Stimulated activated naive CD4-positive, alpha-beta T cell treated with Interleukin-2 at 50 U/mL for 16 hours (primary cell): ENCODE measurements at places on chromosomes 5 and 9.

- DNase-seq, result no peak
These were observed 18.4 kb downstream of the CEL start for GRCh38 chr9:133080161-133080560.

DNA sequence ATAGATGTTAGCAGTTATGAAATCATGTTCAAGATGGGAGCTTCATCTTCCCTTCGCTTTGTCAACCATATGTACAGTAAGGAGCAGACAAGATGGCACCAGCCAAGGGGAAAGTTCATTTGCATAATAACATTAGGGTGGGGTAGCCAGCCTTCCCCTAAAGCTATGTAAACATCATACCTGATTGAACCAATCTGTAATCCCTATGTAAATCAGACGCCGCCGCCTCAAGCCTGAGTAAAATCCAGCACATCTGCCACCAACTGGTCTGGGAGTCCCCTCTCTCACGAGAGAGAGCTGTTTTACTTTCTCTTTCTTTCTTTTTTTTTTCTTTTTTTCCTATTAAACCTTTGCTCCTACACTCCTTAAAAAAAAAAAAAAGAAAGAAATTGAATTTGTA, 30.8 kb upstream of the REEP2 start:
- DNase-seq, result no peak

DNA sequence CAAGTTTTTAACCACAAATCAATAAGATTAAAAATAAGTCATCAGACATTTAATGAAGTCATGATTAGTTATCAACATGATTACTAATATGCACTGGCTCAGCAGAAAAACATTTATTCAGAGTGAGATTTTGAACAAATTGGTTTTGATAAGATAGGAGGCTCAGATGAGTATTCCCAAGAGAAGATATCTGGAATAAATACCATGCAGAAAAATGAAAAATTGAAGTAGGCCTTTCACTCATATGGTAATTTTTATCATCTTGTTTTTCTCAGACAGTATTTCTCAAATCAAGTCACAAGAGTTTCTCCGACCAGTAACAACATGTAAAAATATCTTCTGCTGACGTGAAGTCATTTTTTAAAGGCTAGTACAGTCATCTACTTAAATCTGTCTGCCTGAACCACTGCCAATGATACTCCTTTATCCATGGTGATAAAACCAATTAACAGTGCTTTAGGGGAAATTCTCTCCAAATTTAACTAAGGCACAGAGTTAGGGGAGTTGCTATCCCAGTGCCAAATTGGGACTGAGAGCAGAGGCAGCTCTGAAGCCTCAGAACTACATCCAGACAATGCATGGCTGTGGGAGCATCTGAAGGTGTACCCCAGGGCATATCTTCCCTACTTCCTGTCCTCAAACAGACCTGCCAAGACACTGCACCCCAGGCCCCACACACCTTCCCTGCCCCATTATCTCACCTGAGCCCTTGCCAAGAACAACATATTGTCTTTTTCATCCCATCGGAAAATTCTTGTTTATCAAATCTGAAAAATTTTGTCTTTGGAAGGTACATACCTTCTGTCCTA, 105.5 kb upstream of the TSLP start:
- no peak for DNase-seq

DNA sequence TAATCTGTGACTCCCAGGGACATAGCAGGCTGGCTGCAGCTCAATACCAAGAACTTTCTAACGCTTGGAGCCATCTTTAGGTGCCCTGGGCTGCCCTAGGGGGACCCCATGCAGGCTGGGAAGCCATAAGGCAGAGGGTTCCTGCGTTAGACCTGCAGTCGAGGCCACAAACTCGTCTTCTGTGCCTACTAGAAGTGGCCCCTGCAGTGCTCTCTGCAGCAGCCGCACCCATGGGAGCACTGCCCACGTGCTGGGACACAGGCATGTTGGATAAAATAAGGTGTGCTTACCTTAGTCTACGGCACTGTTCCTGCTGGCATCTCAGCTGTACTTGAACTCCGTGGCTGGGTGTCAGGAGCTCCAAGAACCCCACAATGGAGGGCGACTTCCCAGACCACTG, 9.4 kb downstream of the TOR1B start:
- no peak for DNase-seq

DNA sequence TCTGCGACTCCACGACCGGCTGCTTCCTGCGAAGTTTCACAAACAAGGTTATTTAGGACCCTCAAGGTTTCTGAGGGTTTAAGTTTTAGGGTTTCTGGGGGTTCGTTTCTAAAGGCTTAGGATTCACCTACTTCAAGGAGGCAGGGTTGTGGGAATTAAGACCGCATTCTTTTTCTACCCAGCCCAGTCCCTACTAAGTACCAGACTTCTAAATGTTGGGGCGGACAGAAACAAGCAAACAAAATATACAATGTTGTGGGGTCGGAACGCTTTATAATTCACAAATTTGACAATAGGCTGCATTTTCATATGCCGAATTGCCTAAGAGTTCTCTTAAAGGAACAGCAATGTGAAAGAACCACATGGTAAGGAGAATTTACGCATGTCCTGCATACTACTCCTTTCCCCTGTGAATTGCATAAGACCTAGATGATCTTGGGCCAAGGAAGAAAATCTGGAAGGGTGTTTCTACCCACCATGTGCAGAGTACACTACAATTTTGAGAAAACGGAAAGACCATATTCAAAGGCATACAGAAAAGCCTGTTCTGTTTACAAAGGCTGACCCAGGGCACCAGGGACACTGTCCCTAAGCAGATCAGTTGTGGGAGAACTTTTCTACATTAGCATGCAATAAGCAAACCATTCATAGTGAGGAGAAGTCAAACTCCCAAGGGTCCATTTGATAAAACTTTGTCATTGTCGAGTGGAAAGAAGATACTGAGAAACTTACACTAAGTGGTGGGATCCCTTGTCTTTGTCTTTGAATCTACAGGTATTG, 457.3 kb downstream of the RAB3C start:
- no peak for DNase-seq

- no peak for DNase-seq
These were observed 5.3 kb upstream of the SREK1 start for GRCh38 chr5:66138637-66139317.

GRCh38 chr5:112634796-112635195, 102.9 kb upstream of the APC start:
- DNase-seq, result no peak

DNA sequence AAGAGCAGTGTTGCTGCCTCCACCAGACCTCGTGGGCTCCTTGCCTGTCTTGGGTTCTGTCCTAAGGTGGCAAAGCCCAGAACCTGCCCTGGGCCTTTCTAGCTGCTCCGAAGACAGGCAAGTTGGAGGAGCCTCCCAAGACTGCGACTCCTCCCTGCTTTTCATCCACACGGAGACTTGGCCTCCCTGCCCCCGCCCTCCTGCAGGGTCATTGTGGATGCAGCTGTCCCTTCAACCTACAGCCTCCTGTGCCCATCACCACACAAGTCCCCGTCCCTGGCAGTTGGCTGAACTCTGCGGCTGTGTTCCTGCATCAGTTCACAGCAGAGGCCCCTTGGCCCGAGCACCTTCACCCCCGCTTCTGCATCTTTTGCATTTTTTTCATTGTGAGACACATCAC, 59.2 kb downstream of the WNK2 start:
- DNase-seq, result no peak

DNA sequence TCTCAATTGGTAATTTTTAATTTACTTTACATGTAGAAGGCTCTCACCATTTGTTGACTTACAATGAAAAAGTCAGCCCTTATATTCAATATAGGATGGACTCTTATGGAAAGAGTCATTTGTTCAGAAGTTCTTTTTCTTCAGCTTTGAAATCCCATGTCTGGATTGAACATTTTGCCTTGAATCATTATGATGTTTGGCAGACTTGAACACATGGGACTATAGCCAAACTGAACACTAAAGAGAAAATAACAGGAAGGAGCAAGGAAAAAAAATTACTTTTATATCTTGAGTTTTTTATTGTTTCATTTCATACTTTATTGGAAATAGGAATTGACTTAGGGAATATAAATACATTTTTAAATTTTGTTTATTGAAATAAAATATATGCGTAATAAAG, 1503.0 kb downstream of the EFNA5 start:
- no peak for DNase-seq

DNA sequence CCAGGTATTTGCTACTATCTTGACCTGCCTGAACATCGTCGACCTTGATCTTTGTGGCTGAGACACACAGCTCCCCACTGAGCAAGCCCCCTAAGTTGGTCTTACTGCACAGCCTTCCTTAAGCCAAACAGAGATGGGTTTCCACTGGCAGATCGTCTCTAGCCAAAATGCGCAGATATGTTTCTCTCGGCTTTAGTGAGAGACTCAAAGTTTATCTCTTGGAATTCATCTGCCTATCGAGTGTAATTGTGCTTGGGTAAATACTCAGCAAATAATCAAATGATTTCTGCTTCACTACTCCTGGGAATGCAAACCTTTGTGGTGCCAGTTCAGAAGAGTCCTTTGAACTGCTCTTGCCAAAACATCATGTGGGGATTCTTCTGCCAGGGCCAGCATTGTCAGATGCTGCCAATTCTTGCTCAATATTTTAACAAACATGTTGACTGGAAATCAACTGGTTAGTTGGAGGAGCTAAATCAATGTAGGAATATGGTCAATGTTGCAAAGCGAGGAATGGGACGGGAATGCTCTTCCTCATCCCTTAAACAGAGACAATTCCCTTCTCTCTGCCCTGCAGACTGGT, 141.2 kb upstream of the SLC28A3 start:
- DNase-seq, result no peak

DNA sequence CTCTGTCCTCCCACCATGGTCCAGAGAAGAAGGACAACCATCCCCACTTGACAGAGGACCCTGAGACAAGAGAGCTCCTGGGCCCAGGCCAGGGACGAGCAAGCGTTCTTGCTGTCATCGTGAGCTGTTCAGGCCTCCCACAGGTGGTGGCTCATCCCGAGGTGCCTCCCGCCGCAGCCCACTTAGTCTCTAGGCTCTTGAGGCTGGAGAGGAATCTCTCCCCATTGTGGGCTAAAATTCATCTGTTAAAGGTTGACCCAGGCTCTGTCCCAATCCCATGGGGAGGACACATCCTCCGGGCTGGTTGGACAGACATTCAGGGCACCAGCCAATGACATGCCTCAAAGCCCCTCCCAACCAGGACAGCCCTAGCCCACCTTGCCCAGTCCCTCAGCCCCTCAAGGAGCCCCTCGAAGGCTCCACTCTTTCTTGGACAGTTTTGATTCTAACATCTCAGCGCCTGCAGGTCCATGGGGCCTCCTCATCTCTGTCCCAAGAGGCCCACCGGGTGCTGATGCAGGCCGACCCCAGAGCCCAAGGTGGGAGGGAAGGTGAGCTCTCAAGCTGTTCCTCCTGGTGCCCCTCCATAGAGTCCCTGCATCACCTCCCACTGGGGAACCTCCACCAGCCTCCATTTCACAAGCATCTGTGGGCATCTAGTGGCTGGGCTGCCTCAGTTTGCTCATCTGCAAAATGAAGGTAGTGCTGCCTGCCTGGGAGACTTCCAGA, 52.9 kb downstream of the BARX1 start:
- no peak for DNase-seq

GRCh38 chr5:15502208-15502607, 2.2 kb downstream of the FBXL7 start:
- no peak for DNase-seq

- no peak for DNase-seq
These were observed 110.8 kb downstream of the FBXL17 start for GRCh38 chr5:108271127-108271526.

DNA sequence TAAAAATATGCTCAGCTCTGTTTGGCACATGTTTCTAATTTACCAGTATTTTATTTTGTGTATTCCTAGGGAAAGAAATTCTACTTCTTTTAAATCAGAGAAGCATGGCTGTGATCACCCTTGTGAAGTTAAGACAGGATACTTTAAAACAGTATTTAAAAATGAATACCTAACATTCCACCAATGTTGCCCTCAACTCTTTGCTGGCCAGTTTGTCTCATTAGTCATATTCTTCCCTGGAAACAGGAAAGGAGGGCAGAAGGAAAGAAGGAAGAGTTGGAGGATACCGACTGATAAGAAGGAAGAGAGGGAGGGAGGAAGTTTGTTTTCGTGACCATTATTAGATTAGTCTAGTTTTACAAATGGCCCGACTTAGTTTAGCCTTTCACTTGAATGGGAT, 137.4 kb downstream of the PLK2 start:
- DNase-seq, result no peak

- no peak for DNase-seq
These were observed 86.7 kb downstream of the GOLPH3 start for GRCh38 chr5:32087086-32088082.

DNA sequence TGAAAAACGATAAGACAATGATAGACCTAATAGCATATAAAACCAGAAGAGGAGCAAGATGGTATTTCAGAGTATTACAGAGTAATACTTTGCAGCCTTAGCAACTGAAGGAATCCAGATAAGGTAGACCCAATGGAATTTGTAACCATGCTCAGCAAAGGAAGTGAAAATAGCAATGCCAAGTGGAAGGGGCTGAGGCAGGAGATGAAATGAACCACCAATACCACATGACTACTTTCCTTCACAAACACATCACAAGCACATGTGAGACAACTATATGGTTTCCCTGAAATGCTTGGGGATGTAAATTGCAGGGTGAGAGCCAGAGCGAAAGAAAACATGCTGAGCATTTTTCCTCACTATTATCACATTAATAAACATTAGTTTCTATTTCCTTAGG, 79.8 kb upstream of the MELK start:
- DNase-seq, result no peak

DNA sequence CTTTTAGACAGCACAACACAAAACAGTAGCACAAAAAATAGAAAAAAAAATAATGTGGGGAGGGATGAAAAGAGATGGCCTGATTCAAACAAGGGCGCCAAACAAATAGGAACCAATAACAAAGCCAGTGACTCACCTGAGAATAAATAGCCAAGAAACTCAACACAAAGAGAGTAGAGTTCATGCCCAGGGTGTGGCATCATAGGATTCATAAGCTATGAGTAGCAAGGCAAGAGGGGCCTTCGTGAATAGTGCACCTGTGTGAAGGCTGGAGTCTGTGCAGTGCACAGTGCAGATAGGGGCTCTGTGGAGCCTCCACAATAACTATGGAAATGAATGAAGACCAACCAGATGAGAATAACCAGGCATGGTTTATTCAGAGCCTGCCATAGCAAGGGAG, 541.7 kb downstream of the SPOCK1 start:
- DNase-seq, result no peak

DNA sequence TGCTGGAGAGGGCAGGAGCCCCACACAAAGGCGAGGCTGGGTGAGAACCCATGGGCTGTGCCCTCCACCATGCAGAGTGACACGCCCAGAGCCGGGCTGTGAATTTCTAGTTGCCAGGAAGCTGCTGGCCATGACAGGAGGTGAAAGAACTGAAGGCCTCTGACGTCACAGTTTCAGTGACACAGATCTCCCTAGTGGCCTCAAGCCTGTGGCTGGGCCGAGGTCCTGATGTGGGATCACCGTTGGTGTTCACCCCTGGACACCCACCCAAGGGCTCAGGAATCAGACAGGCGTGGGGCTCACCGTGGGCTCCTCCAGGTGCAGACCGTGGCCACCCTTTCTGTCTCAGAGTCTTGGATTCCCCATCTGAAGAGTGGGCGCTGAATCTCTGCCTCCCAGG, 39.9 kb downstream of the MSX2 start:
- no peak for DNase-seq
